AG09319 (cell line): ENCODE measurements at places on chromosomes 16 and 17.

DNA sequence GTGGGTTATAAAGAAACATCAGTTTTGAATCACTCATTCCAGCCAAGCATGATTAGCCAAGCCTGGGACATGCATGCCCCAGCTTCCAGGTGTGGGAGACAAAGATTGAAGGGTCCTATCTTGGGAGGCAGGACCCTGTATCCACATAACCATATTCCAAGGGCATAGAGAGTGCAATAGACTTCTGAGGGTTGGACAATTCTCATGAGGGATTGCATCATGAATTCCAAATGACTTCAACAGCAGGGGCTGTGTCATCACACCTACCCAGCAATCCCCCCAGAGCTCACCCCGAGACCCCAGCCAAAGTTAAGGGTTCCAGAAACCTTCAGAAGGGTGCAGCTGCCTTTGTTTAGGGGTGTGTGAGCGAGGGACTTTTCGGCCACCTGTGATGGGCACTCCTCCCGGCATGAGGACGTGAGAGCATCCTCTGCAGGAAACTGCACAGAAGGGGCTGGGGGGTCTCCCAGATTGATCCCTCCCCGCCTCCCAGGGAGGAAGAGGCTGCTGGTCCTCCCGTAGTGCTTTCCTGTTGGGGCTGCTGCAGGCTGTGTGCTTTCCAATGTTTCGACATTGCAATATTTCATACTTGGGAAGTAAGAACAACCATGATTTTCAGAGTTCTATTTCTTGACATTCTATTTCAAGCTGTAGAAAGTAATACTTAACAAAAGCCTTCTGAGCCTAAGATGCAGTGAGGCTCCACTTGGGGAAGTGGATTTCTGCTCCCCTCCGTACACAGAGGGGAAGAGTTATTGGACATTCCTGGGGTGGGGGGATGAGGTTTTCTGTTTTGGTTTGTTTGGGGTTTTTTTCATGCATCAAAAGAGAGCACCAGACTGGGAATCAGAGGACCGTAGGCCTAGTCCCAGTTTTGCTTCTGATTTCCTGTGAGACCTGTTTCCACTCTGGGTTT is 13.3 kb upstream of the PITPNM3 start:
- DNase-seq: no peak

DNA sequence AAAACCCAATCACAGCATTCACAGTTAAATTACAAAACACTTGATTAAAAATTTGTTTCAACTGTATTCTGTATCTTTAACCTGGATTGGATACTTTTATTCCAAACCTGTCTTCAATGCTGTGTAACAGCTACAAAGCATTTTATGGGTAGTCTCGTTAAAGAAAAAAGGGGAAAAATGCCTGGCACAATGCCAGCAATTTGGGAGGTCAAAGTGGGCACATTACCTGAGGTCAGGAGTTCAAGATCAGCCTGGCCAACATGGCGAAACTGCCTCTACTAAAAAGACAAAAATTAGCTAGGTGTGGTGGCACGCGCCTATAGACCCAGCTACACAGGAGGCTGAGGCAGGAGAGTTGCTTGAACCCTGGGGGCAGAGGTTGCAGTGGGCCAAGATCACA is 4.0 kb downstream of the GNA13 start:
- no peak for DNase-seq

- no peak for DNase-seq
These were observed 144.4 kb downstream of the CNTNAP4 start for GRCh38 chr16:76421571-76421970.

DNA sequence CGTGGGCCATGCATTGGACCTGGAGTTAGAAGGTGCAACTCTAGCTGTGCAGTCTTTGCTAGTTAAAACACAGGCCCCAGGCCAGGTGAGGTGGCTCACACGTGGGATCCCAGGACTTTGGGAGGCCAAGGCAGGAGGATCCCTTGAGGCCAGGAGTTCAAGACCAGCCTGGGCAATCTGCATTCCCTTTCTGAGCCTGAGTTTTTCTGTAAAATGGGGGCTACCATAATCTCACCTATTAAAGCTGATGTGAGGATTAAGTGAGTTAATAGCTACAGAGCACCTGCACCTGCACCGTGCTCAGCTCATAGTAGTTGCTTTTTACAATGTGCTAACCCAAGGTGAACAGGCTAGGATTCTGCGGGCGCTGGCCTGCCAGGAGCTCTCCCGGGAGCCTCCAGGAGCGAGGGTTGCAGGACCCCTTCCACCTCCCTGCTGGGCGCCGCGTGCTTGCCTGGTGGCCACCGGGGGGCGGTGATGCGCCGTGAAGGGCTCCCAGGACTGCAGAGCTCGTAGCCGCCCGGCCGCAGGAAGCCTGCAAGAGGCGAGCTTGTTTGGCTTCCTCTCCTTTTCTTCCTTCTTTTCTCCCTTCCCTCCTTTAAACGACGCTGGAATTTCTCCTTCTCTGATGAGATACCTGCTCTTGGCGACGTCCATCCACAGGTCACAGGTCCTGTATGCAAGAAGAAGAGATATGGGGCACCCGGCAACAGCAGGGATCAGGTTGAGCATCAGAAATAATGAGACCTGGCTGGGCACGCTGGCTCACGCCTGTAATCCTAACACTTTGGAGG is 51.3 kb downstream of the ZFP90 start:
- DNase-seq: peak; percentile 0

DNA sequence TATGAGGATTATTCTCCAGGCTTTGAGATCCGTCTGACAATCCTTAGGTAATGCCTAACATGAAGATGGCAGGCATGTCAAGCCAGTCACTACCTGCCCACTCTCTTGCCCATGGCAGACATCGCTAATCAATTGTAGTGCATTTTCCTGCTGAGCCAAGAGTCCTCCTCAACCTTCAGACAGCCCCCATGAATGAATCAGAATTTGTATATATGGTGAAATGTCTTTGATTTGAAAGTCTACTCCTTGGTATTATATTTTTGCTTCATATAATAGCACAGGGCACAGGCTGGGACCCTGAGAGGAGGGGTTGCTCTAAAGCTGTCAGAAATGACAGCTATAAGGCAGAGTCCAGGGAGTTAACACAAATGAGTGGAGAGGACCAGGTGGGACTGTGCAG is 27.0 kb upstream of the COQ7 start:
- no peak for DNase-seq

- DNase-seq: peak; percentile 82
These were observed 29.0 kb downstream of the MARCHF10 start for GRCh38 chr17:62778990-62779681.

DNA sequence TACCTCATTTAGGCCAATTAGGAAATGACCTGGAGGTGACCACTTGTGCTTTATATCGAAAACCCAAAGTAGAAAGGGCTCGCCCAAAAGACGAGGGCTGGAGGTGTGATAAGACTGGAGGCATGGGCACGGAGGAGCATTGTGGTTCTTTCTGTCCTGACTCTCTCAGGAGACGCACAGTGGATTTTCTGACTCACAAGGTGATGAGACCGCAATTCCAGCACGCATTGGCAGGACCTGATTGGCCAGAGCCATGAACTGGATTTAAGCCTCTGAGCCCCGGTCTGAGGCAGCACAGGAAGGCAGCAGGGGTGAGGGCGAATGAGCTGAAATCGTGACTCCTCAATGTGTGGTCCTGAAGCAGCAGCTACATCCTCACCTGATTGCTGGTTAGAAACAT is 559.1 kb upstream of the SALL1 start:
- DNase-seq: no peak
